ENCODE measurements at places on chromosomes 12 and 14. TPM values are rescaled to one million over a fixed set of nuclear protein-coding genes. Genes with fewer than 3 reads are reported as not detected.
A peak's percentile ranks its signal among the peaks of the same experiment; 100 is the strongest.

Gene SERPINA5
- 9.3 TPM for total RNA-seq

DNA sequence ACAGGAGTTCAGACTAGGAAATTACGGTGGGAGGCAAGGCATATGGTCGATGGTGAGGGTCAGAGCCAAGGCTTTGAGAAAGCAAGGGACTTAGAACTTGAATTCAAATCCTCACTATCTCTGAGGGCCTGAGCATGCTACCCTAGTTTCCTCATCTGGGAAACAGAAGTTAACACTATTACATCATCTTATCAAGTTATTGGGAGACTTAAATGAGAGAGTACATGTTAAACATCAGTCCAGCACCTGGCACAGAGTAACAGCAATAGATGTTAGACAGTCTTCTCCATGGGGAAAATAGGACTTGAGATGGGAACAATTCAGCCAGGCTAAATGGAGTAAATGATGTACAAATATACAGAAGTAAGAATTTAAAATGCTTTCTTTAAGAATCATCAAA, 38.5 kb downstream of the SLC38A1 start:
- no peak for DNase-seq

GRCh38 chr14:57833323-57833722, 32.6 kb downstream of the SLC35F4 start:
- no peak for DNase-seq

DNA sequence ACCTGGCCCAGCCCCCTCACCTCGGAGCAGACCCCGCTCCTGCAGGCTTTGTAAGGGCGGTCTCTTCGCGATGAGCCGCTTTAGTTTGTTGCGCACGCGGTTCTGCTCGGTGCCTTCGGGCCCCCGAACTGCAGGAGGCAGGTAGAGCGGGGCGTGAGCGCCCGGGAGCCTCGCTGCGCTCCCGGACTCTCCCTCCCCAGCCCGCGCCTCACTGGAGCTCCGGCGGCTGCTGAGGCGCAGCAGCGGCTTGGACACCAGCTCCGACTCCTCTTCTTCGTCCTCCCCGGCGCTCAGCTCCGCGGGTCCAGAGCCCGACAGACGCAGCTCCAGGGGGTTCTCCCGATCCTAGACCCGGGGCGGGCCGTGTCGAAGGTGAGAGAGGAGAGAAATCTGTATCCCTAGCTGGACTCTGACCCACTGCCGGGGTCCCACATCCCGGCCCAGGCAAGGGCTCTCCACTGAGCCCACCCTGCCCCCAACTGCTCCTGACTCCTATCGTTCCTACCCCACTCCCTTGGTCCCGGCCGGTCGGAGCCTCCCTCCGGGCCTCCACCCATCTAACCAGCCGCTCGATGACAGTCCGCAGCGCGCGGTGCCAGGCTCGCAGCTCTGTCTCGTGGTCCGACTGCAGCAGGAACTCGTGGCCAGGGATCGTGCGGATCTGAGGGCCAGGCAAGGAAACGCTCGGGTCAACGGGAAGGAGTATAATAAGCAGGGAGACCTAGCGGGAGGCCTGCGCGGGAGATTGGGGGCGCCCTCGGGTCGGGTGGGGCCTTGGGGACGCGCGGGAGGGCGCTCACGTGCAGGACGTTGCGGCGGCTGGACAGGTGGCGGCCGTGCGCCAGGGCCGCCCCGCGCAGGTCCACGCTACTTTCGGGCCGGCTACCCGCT, 4.2 kb downstream of the ARHGAP9 start:
- DNase-seq, result peak; percentile 79

GRCh38 chr14:52547526-52547925, 4.8 kb downstream of the TXNDC16 start:
- DNase-seq, result no peak

Gene TAS2R31
- 6.1 TPM for total RNA-seq

Gene CLEC4C
- total RNA-seq, result not detected

Gene ZFHX2
- total RNA-seq, result 0.33 TPM

- DNase-seq, result no peak
Measured at GRCh38 chr14:87896393-87897380, 96.3 kb downstream of the GALC start.

Gene KCTD10
- 123 TPM for total RNA-seq

- no peak for DNase-seq
Measured at GRCh38 chr12:83172866-83173649, 486.4 kb downstream of the TMTC2 start.

Gene FOXM1
- 0.36 TPM for total RNA-seq

All from sigmoid colon (tissue), 7 donors.